ENCODE measurements at places on chromosomes 2 and 18.

DNA sequence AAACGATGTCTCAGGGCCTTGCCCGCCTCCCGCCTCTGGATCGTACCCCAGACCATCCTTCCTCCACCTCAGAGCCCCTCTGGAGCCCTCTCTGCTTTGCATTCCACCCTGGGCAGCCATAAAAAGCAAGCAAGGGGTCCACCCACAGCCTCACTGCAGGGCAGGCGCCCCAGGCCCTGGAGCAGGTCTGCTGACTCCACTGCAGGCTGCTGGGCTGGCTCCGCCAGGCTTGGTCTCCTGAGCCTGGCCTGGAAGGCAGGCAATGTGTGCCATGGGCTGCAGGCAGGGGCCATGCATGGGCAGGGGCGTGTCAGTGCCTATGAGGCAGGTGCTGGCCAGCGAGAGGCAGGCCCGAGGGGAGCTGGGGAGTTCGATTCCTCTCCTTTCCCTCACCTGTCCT, 186.0 kb downstream of the ANKRD30B start:
- no peak for DNase-seq

GRCh38 chr2:142134911-142135310, 4.1 kb upstream of the LRP1B start:
- DNase-seq, result no peak

DNA sequence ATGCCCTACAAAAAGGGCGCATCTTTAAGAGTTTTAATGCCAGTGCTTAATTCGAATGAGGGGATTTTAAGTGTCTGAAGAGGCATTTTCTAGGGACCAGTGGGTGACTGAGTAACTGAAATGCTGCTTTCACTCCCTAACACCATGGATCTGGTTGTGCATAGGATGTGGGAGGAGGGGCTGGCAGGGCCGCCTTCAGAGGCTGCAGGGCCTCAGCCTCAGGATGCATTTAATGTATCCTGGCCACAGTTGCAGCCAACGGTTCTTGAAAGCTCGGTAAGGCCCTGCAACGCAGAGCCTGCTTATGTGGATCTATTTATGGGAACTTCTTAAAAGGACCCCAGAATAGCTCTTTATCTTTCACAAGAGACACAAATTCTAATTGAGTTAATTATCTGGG, 25.8 kb upstream of the IL18RAP start:
- no peak for DNase-seq

DNA sequence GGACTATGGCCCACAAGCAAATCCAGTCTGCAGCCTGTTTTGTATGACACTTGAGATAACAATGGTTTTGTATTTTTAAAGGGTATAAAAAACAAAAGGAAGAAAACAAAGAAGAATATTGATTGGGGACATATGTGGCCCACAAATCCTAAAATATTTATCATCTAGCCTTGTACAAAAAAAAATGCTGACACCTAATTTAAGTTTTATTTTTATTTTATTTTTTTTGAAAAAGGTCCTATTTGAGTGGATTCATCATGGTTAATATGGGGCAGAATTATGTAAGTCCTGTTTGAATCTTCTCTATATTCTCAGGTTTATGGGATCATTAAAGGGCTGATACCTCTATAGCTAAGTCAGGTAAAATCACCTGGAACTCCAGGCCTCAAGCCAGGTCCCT, 525.7 kb downstream of the LRP1B start:
- DNase-seq, result no peak

GRCh38 chr18:45127405-45127804, 446.7 kb downstream of the SETBP1 start:
- no peak for DNase-seq

DNA sequence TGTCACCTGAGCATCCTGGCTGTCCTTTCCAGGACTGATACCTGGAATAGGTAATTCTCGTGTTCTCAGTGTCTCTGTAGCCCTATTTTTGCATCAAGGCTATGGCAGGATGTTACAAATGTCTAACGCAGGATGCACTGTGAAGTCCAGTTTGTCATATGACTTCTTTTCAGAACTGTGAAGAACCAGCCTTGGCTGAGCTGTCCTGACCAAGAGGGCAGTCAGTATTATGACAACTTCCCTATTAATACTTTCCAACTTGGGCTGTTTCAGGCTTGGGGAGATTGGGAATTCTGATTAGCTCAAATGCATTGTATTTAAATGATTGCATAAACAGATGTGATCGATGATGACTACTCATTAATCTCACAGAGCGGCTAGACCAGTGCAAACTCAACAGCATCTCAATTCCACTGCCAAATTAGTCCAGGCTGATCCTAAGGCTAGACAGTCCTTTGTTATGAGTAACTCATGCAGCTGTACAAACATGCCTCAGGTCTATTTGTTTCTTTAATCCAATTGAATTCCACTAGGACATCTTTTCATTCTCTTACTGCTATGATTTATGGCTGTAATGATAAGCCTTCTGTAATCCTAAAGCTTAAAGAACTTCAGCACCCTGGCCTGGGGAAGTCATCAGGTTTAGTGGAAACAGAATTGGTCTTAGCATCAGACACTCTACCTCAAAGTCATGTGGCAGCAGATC, 331.6 kb downstream of the KCNS3 start:
- DNase-seq, result no peak

DNA sequence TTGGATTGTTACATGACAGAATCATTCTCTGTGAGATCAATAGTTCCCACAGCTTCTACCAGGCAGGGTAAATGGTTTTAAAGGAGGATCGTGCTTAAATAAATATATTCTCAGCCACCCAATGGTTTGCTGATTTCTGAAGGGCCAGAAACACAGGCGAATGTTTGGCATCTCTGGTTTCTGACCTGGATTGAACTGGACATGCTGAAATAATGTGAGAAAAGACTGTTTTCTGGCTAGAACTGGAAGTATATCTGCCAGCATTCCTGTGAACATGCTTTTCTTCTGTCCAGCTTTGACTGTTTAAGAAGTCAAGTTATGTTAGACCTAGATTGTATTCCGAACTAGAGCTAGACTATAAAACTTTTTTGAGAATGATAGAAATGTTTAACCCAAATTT, 77.1 kb upstream of the COL3A1 start:
- no peak for DNase-seq

- no peak for DNase-seq
These were observed 189.1 kb upstream of the BCL2L11 start for GRCh38 chr2:110931648-110932047.

- DNase-seq, result no peak
These were observed 125.8 kb downstream of the PTGR3 start for GRCh38 chr18:75083131-75083530.

DNA sequence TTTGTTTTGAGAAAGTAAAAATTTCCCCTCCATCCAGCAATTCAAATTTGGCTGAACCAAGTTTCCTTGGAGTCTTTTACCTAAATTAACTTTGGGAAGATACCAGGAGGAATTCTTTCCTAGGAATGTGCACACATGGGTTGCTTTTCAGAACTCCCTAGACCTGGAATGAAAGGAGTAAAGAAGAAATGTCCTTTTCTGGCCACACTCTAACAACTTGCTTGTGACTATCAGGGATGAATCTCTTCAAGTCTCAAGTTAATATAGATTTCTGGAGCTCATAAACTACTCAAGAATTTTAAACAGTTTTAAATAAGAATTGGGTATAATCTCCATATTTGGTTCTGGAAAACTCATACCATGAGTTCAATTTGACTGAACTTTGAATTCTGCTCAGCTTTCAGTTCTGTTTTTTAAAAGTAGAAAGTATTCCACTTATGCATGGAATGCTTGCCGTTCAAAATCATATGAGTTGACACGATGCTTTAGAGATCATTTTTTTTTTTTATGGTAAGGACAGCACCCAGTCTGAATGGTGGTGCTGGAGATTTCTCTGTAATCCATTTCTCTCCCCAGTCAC, 7.7 kb downstream of the RASGRP3 start:
- no peak for DNase-seq

DNA sequence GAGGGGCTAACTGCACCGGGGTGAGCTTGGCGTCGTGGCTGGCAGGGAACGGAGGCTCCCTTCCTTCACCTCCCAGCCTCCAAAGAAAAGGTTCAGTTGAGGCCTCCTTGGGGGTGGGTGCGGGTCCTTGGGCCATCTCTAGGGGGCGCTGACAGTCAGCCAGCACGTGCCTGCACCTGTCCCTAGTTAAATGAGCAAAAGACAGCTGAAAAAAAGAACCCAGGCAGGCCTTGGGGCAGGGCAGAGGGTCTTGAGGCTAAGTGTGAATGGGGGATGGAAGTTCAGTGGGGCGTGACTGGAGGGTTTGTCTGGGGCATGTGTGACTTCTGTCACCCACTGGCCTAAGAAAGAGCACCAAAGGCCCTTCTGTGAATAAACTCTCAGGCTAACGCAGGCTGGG, 56.4 kb downstream of the ZFP36L2 start:
- no peak for DNase-seq

DNA sequence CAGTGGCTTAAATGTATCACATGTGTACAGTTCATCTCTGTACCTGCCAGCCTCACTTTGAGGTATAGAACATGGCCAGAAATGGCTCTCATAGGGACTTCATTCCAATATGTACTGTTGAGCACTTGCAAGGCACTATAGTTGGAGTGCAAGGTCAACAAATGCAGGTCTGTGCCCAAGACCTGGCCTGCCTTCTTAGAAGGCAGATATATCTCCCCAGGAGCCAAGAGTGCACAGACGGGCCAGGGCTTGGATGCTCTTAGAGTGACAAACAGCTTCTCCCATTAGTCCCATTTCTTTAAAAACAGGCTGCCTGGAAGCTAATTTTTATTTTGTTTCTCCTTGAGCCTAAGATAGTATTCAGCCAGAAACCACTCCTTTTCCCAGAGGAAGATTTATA, 7.3 kb downstream of the TEX261 start:
- DNase-seq, result no peak

DNA sequence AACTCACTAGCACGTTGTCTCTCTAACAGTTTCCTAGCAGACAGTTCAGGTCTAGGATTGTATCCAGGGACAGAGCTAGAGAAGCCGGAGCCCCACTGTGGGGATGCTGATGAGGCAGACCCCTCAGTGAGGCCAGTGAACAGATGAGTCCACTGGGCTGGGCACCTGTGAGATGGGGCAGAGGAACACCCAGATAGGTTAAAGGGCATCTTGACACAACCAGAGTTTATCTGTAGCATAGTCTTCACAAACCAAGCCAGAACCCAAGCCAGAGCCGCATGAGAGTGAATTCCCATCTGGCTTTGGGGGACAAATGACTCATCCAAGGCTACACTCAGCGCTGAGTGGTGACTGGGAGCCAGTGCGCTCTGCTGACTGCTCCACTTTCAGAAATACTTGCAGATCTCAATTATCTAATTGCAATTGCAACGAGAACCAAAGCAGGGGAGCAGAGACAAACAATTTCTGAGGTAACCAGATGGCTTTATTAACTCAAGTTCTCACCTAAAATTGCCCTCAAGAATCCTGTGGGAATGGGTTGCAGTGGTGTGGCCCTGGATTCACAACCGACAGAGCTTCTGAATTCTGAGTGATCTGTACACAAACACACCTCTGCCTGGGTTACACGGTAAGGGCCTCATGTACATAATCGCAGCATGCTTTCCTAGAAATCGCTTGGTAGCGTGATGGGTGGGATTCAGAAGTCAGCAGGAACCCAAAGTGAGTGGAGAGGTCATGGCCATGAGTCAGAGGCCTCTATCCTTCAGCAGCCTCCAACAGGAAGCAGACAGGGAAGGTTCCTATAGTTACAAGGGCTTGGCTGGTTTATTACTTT, 48.7 kb upstream of the MSH2 start:
- DNase-seq, result no peak

- DNase-seq, result no peak
These were observed 73.9 kb downstream of the MAP4K4 start for GRCh38 chr2:101771227-101771902.

GRCh38 chr2:37489536-37489935, 145.1 kb downstream of the QPCT start:
- no peak for DNase-seq

DNA sequence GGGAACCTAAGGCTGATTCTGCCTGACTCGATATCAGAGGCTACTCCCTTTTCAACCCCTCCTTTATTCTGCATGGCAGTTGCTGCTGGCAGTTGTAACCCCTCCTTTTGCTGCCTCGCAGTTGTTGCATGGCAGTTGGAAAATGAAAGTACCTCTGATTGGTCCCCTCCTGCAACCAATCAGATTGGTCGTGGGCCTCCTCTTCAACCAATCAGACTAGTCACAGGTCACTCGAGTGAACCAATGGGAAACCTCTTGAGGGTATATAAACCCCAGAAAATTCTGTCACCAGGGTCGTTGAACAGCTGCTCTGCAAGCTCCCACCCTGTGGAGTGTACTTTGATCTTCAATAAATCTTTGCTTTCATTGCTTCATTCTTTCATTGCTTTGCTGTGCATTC, 294.3 kb upstream of the SLC8A1 start:
- no peak for DNase-seq

DNA sequence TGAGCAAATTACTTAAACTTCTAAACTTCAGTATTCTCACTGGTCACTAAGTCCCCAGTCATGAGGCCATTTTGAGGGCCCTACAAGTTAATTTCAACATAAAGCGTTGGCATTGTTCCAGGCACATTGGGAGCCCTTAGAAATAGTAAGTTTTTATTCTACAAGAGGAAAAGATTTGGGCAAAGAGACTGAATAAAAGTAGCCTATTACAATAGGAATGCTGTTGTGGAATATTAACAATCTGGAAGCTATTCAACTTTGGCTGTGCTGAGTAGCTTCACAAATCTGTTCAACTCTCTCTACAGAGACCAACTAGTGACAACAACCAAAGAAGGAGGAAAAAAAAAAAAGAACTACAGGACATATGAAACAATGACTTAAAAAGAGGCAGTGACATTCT, 1287.5 kb upstream of the NXPH2 start:
- no peak for DNase-seq

- no peak for DNase-seq
These were observed 600.1 kb upstream of the ZNF804A start for GRCh38 chr2:183998041-183998796.
